DMS 273 treated with DMSO at 0.1 percent for 48 hours (cell line): ENCODE measurements at places on chromosomes 2 and 18.

- DNase-seq = no peak
Observed at GRCh38 chr2:179443180-179443579, 178.5 kb upstream of the SESTD1 start.

DNA sequence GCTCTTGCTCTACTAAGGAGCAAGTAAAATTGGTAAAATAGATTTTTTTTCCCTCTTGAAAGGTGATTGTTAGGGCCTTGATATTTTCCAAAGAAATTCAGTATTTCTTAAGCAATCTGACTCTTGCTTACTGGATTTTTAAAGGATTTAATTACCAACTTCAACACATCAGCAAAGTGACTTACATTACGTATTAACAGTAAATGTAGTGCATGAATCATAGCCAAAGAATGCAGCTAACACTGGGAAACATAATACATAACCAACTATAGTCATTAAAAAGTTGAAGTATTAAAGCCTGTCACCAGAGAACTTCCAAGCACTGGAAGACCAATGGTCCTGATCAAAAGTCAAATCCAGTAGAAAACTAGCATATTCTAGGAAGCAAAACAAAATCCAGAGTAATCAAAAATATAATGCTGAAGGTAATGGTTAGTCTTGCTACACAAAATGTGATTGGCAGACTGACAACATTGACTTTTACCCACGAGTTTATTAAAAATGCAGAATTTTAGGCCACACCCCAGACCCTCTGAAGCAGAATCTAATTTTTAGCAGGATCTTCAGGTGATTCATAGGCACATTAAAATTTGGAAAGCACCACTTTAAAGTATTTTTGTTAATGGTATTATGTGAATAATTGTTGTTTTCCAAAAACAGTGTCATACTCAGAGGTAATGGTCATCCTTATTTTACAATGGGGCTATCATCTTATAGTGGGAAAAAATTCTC is 31.8 kb upstream of the CAVIN2 start:
- DNase-seq = no peak

- no peak for DNase-seq
Observed at GRCh38 chr18:6058941-6059340, 163.6 kb upstream of the TMEM200C start.

DNA sequence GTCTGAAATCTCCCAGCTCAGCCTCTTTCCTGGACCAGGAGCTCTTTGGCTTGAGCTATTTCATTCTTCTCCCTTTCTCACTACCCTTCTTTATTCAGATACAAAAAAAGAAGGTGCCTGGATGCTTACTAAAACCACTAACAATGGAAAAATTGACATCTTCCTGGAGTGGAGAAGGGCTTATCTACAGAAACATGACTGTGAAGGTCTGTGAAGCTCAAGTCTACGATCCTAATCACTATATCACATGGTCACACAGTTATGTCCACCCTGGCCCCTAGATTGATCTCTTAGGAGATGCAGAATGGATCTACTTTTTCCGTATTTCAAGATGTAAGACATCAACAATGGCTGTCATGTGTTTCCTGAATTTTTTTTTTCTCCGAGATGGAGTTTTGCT is 5.7 kb upstream of the KRCC1 start:
- DNase-seq = no peak
